ENCODE measurements at places on chromosomes 12 and 14.

DNA sequence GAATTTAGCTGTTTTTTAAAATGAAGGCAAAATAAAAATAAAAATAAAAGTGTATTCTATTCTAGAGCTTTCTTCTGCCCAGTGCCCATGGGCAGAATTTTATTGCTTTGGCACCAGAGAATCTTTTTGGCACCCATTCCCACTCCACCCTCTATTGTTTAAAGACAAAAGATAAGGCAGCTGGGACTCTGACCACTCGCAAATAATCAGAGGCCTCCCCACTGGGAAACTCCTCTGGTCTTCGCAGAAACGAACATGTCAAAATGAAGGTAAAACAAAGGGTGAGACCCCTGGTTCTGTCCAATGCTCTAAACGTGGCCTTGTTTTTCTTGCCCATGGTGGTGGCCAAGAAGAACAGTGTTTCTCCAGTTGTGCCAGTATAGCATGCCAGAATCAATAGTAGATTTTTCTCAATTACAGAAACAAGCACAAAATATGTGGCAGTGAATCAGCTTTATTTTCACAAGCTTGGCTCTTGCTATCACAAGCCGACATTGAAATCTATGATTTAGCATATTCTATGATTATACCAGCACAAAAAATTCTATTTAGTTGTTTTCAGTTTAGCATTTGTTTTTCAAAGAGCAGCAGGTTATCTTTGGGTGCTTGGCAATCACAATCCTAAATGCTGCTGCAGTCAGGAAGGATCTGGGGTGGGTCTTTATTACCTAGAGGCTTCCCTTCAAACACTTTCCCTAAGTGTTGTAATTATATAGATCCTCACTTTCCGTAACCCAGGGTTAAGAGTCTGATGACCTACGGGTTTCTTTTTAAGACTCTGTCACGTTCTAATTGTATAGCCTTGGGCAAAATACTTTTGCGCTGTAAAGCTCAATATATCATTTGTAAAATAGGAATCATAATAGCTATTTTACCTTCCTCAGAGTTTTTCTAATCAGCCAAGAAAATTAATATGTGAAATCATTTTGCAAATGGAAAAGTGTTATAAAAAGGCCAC, 50.5 kb downstream of the KITLG start:
- DNase-seq = no peak

DNA sequence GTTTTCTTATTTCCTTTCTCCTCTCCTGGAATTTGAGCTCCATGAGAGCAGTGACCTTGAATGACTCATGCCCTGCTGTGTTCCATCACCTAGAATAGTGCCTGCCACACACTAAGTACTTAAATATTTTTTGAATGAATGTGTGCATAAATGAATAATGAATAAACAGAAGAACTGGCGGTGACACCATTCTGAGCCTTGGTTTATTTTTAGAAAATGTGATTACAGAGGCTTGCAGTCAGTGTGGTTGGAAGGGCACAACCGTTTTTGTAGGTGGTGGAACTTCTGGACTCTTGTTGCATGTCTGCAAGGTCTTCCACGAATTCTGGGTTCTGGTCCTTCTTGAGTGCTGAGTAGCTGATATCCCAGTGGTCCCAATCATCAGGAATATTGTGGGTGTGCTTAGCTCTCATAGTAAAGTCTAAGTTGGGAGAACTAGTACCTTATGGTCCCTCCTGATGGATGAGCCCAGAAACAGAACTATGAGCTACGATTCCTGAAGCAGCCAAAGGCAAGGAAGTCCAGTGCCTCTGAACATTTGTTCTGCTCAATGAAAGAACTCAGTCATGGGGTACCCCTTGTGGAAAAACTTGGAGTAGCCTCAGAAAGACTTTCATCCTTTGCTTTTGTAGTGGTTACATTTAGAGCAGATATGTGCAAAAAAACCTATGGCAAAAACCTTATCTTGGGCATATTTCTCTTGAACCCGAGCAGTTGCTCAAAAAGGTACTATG, 28.8 kb upstream of the BHLHE41 start:
- DNase-seq = peak; percentile 85

DNA sequence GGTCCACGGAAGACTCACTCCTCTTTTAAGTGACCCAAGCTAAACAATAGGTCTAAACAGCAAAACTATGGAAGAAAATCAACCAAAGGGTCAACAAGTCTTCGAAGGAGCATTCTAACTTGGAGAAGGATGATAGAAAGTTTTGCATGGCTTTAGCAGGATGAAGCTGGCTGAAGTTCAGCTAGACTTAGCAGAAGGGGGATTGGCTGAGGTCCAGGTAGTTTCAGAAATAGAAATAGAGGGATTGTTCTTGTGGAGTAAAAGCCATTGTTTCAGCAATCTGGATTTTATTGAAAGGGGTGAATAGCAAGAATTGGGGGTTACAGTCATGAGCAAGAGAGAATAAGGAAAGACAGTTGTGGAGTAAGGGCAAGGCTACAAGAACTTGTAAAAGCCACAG, 84.7 kb upstream of the TSPAN8 start:
- DNase-seq = no peak

- DNase-seq = no peak
Measured at GRCh38 chr14:25371068-25371467, 321.1 kb upstream of the STXBP6 start.
